ENCODE measurements at places on chromosomes 13 and 19.

- no peak for DNase-seq
These were observed 10.0 kb downstream of the CFD start for GRCh38 chr19:869245-870177.

GRCh38 chr13:39263033-39263432, 224.8 kb downstream of the NHLRC3 start:
- DNase-seq: no peak

- DNase-seq: no peak
These were observed 48.8 kb downstream of the TSHZ3 start for GRCh38 chr19:31300422-31300821.

- DNase-seq: no peak
These were observed at the start of gene PCDH8 for GRCh38 chr13:52848455-52849195. Gene PCDH8 (minus strand): TSS chr13:52848640. CDS start chr13:52848436, 204 bp downstream.

GRCh38 chr19:14561847-14562351, 10.0 kb downstream of the NDUFB7 start:
- DNase-seq: no peak

DNA sequence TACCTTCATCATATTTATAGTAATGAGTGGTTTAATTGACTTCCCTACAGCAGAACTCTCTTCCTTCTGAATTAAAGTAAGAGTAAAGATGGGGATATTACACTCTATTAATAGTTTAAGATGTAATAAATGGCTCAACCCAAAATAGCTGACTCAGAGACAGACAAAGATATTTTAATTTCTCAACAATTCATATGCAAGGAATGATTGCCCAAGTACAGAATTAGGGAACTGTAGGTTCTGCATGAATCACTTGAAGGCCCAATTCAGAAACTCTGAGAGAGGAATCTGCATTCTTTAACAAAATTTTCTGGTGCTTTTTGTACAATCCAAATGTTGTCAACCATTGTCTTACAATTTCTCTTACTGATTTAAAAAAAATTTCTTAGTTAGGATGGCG, 42.9 kb upstream of the PCDH9 start:
- DNase-seq: no peak

- DNase-seq: no peak
These were observed 2.6 kb downstream of the ZSWIM4 start for GRCh38 chr19:13797870-13798269.

DNA sequence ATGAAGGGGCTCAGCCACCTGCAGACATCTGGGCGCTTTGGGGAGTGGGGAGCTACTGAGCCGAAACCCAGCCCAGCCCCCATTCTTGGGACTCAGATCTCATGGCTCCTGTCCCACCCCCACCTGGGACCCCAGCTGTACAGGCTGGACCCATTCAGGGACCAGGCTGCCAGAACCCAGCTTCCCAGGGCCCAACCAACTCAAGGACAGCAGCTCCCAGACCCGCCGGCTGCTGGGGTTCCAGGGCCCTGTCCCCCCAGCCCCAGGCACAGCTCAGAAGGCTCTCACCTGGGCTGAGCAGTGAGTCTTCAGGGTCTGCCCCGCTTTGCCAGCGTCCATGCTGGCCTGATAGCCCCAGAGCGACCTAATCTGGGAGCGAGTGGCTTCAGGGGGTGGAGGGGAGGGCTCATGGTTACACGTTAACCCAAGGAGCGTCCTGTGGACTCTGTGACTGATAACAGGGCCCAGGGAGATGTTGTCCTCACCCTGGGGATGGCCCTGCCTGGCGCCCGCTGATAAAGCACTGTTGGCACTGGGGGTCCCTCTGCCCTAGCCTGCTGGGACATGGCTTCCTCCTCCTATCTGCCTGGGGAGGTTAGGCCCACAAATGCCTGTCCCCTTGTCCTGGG, at the start of gene TMEM86B:
Gene TMEM86B, minus strand, starts transcription at position 361 of the 629 bp plus-strand sequence. Its CDS starts 22 bp downstream, at position 339.
- no peak for DNase-seq

- DNase-seq: no peak
These were observed at the start of gene GIPR for GRCh38 chr19:45667620-45668341. Gene GIPR (plus strand): TSS chr19:45668221. CDS start chr19:45669521, 1,300 bp downstream.

DNA sequence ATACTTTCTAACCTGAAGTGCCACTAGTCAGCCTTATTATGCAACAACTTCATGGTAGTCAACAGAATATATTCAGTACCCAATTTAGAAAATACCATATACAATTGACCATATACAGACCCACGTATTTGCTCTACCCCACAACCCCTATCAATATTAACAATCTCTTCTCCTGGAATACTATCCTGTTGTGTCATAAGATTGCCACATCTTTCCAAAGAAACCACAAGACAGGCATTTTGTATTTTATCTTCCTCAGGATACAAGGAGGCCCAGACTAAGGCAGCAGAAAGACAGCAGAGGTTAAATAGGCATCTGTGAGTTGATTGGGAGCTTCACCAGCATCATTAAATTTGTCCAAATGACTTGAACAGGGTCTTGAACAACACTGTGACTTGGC, 4.5 kb downstream of the SPART start:
- no peak for DNase-seq

DNA sequence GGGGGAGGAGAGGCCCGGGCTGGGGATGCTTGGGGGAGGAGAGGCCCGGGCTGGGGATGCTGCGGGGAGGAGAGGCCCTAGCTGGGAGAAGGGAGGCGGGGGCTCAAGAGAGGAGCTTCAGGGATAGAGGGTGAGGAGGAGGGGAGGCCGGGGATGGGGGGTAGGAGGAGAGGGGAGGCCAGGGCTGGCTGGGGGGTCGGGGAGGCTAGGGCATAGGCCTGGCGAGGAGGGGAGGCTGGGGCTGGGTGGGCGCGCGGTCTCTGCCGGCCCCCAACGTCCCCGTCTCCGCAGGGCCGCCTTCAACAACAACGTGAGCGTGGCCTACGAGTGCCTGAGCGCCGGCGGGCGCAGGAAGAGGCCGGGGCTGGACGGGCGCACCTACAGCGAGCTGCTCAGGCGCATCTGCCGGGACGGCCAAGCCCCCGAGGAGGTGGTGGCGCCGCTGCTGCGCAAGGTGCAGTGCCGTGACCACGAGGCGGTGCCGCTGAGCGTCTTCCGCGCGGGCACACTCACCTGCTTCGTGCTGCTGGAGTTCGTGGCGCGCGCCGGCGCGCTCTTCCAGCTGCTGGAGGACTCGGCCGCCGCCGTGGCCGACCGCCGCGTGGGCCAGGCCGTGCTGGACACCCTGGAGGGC, 11.4 kb downstream of the TPGS1 start:
- DNase-seq: no peak

Measured in NCI-H1048 (cell line).